ENCODE measurements at places on chromosomes 5 and 9.
A peak's percentile ranks its signal among the peaks of the same experiment; 100 is the strongest.

DNA sequence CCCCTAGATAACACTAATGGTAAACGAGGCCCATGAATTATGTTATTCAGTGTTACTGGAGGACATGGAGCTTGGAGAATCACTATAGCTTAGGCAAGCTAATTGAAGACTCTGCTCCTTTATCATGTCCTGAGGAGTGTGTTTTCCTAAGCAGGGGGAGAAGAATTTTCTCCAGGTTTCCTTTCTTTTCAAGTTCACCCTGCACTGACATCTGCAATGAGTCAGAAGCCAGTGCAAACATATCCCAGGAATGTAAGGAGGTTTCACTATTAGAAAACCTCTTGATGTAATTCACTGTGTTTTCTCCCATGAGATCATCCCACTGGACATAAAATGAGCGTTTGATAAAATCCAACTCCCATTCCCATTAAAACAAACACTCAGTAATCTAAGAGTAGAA lies 75.6 kb downstream of the DMRT2 start:
- no peak for DNase-seq

DNA sequence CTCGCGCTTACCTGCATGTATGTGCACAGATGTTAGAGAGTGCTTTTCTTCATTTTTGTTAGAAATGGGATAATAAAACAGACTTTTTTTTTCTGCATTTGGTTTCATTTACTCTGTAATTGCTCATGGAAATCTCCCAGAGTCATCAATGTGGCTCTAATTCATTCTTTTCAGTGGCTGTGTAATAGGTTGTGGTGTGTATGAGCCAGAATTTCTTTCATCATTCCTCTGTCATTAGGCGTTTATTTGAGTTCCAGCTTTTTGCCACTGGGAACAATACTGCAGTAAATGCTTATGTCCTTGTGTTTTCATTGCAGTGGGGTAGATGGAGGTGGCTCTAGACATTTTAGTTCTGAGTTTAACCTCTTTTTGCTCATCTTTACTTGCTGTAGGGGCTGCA lies 118.9 kb downstream of the NXNL2 start:
- DNase-seq, result no peak

GRCh38 chr5:61311056-61311610 lies 20.9 kb upstream of the ZSWIM6 start:
- no peak for DNase-seq

DNA sequence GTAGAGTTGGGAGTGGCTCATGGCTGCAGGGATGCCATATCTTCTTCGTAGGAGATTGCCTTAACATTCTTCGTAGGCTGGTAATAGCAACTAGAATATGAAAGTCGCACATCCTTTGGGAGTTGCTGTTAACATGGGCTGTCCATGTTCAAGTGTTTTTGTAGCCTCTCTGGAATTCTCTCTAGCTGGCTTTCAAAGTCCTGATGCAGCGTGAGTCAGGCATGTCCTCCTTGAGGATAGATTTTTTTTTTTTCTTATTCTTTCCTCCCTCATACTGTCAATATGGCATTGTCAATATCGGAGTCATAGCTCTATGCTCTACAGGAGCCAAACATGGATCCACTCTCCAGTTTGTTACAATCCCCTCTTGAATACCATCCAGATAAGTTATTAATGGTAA lies 494.8 kb upstream of the WWC1 start:
- DNase-seq, result no peak

- no peak for DNase-seq
These were observed 558.6 kb upstream of the SGCD start for GRCh38 chr5:155768332-155768731.

DNA sequence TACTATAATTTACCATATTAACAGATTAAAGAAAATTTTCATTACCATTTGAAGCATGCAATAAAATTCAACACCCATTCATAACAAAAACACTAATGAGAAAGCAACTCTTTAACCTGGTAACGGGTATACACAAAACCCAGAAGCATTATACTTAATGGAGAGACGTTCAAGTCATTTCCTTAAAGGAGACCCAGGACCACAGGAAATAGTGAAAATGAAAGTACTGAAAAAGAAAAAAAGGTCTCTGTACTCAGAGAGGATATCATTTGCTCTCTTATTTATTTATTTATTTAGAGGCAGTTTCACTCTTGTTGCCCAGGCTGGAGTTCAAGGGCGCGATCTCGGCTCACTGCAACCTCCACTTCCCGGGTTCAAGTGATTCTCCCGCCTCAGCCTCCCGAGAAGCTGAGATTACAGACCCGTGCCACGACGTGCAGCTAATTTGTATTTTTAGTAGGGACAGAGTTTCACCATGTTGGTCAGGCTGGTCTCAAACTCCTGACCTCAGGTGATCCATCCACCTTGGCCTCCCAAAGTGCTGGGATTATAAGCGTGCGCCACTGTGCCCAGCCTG lies 61.6 kb downstream of the SETX start:
- no peak for DNase-seq

GRCh38 chr9:83208065-83208850 lies 145.3 kb upstream of the RASEF start:
- DNase-seq, result no peak

DNA sequence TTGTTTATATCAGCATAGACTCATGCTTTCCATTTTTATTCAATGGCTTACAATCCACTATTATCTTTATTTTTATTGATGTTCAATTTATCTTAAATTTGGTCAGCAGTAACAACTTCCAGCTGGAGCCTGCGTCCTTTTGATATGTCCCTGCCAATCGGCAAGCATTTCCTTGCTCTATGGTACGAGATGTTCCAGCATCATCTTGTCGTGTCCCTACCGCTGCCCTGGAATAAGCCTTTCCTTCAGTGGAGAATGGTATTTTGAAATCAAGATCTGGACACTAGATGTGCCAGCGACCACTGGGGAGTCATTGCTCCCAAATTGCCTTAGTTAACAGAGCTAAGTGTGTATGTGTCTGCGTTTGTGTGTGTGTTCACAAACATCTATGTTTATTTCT lies 151.6 kb upstream of the RGMB start:
- DNase-seq, result no peak

DNA sequence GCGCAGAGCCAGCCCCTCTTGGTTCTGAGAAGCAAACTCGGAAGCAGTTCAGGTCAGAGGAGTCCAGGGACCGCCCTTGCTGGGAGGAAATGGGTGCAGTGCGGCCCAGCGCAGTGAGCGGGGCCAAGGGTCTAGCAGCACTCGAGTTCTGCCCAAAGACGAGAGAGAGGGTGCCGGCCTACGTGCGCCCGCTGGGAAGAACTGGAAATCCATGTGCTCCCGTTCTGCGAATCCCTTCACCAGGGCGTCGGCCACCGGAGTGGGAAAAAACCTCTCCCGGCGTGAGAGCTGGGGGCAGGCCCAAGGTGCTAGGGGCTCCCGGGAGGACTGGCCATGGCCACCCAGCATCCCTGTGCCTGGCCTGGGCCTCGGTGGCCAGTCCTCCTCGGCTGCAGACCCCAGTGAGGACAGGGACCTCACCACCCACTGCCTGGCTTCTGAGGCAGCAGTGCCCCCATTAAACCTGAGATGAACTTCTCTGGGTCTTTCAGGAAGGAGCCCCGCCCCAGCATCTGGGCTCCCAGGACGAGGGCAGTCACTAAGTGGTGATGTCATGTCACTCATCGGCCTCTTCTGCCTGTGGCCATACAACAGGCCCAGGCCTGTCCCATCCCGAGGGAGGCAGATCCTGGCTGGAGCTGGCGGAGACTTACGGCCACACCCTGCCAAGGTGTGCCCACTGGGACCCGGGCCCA lies 10.6 kb downstream of the TMEM250 start:
- no peak for DNase-seq

GRCh38 chr5:172343741-172344140 lies 60.2 kb upstream of the UBTD2 start:
- no peak for DNase-seq

- no peak for DNase-seq
These were observed 233.2 kb upstream of the RFX3 start for GRCh38 chr9:3758816-3759576.

DNA sequence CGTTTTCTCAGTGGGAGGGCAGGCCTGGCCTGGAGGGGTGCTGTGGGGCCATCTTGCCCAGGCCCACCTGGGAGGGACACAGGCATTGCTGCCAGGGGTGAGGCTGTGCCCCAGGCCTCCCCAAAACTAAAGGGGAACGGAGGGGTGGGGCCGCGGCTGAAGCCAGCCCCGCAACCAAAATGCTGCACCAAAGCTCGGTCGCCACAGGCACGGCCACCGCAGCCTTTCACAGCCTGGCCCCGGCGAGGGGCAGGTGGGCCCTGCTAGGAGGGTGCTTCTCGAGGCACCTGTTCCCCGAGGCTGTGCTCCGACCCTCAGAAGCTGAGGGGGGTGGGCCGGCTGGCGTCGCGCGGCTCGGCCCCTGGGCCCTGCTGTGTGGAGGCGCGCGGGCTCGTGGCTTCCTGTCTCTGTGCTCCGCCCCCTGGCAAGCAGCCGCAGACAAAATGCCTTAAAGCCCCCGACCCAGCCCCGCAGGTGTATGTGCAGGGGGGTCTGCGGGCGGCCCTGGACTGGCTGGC lies 57.6 kb downstream of the JAK2 start:
- no peak for DNase-seq

DNA sequence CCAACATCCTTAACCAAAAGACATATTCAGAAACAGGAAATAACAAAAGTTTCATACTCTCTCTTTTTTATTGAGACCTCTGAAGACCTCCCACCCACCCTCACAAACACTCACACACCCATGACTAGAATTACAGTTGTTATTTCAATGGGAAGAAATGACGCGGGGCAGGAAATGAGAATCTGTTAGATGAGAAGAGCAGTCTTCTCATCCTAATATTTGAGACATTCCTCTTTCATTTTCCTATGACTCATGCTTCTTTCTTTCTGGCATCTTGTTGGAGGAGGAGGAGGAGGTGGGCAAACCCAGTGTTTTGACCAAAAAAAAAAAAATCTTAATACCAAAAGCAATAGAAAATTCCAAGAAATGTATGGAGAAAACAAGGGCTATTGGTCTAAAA lies 179.5 kb upstream of the TARS1 start:
- no peak for DNase-seq

DNA sequence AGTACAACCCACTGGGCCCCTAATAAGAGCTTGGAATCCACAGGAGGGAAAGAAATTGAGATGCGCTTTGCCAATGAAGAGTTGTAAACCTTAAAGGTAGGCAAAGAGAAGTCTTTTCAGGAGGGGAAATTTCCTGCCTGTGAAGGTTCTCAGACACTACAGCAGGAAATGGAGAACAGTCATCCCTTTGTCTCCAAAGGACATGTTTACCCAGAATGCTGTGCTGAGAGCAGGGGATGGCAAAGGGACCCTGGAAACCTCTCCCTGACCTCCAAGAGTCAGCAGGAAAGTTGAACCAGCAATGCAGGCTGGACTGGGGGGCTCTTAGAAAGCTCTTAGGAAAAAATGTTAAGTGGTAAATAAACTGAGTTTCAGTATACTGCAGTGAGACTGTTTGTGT lies 103.2 kb downstream of the AK8 start:
- no peak for DNase-seq

DNA sequence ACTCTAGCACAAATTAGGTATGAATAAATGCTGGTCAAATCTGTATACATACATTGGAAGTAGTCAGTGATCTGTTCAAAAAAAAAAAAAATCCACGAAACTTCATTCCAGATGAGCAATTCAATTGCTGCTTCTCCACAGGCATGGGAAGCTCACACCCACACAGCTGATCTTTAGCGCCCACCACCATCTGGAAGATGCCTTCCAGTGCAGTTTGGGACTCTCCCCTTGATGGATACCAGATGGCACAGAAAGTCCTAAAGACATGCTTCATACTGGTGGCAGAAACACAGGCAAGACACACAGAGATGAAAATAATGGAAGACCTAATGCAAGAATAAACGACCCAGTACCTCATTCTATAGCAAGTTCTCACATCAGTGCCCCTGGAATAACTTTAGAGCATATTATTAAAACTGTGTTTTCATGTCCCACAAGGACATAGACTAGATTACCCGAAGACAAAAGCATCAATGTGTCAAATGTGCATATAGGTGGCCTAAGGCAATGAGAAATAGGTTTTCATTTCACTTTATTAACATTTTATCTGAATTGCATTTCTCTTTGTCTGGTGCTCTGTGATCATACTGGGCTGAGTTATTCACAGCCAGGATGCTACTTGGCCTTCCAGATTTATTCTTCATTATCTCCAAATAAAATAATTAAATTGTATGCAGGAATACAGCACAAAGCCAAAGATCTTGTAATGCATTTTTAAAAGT lies 135.4 kb upstream of the TAS2R1 start:
- no peak for DNase-seq

DNA sequence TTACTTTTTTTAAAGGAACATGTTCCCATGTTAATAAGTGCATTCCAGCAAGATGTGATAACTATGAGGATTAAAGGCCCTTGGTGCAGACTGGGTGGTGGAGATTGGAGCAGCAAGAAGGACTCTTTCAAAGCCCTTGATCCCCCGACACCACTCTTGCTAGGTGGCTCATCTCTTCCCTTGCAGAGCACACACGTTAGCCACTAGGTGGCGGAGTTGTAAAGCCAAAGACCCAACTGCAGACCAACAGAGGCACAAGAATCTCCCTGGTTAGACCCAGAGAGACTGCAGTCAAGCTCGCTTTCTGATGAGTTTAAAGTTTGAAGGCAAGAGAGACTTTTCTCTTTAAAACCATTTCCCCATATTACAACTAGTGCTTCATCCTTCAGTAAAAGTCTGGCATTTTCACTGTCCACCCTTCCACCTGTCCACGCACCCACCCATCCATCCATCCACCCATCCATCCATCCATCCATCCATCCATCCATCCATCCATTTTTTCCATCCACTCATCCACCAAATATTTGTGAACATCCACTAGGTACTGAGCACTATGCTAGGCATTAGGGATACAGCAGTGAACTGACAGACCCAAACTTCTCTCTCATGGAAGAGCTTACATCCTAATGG lies 226.9 kb downstream of the MSX2 start:
- peak; percentile 63 for DNase-seq

- no peak for DNase-seq
These were observed 2.3 kb downstream of the BRD3OS start for GRCh38 chr9:134027561-134027960.

DNA sequence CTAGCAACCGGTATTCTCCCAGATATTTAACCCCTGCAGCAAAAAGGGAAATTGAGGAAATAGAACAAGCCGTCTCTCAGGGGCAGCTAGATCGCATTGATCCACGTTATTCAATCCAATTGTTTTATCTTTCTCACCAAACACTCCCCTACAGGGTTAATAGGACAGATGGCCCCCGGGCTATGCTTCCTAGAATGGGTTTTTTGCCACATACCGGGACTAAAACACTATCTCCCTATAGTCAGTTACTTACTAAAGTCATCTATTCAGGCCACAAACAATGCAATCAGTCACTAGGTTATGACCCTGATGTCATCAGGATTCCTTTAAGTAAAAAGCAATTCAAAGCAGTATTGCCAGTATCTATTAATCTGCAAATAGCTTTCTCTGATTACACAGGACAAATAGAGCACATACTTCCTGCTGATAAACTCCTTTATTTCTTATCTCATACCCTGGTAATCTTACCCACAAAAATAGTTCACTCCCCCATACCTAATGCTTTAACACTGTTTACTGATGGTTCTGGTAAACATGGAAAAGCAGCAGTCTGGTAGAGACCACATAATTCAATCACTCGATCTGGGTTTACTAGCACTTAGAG lies 159.0 kb downstream of the CPLANE1 start:
- DNase-seq, result no peak

GRCh38 chr5:139273322-139273571 lies 20.3 kb upstream of the MATR3 start:
- no peak for DNase-seq

- DNase-seq, result no peak
These were observed 17.2 kb downstream of the PAM start for GRCh38 chr5:102772273-102772672.
